Posterior vena cava (tissue), 2 donors: ENCODE measurements at places on chromosomes 3 and 15. TPM values are rescaled to one million over a fixed set of nuclear protein-coding genes. Genes with fewer than 3 reads are reported as not detected.

- no peak for DNase-seq
Measured at GRCh38 chr3:59106085-59106648, 56.3 kb upstream of the CFAP20DC start.

GRCh38 chr3:182618085-182618732 lies 175.1 kb upstream of the ATP11B start:
- DNase-seq, result no peak

Gene BCHE
- total RNA-seq, result 14.0 TPM

Gene CRYBG3
- total RNA-seq, result 21.6 TPM

Gene SSUH2
- total RNA-seq, result 0.24 TPM
